ENCODE measurements at places on chromosomes 2 and 18.
A peak's percentile ranks its signal among the peaks of the same experiment; 100 is the strongest.

DNA sequence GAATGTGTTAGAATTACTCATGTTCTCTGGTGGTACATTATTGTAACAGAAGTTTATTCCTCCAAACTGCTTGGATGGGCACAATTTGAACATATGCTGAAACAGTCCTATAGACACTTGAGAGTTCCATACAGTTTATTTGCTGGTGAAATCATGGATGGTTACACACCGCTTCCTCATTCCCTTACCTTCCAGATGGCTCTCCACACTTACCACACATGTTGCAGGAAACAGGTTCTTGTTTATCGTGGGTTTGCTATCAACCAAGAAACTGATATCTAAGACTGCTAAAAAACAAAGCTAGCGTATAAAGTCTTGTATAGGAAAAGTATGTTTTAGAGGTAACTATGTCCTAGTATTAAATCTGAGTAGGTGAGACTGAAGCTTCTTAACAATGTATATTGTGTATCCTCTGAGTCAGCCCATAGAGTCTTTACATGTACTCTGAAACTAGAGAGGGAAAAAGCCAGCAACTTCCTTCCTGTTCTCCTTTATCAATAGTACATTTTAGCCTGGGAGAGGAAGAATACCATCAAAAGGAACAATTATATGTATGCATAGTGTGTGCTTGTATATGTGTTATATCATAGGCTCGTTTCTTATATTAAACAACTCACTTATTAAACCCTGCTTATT lies 313.1 kb downstream of the PLCL1 start:
- no peak for DNase-seq

DNA sequence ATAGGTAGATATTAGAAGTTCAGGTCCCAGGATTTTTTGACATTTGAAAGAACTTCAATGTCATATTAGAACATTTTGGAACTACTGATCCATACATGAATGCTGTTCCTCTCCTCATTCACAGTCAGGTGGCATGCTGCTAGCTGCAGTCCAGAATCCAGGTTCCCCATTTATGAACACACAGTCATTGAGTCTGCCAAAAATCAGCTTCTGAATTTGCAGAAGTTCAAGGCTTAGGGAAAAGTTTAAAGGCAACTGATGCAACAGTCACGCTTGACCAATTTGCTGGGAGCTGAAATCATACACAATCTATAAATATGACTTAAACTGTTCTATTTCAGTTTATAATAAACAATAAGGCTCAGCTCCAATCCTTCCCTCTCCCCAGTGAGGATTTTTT lies 17.3 kb upstream of the TTR start:
- DNase-seq, result peak; percentile 85

- peak; percentile 87 for DNase-seq
These were observed 109.6 kb downstream of the SH3RF3 start for GRCh38 chr2:109238580-109238979.

DNA sequence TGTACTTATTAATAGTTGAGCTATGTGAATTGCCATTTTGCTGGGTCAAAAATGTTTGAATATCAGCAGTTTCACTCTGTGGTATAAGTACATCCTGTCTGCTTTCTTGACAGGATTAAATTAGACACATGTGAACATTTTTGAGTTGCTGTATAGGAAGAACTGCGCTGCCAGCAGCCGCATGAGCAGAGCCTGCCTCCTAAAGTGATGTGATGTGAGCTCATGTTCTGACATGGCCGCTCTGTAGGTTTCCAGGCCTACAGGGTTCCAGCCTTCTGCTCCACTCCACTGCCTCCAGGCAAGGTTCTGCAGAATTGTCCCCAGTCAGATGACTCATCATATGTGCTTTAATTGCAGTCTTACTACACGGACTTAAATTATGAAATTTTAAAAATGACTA lies 119.7 kb upstream of the NFATC1 start:
- DNase-seq, result peak; percentile 35
